ENCODE measurements at places on chromosomes 7 and 10.

GRCh38 chr7:26533217-26533616 is 241.6 kb downstream of the SNX10 start:
- no peak for DNase-seq

- DNase-seq, result no peak
Measured at GRCh38 chr10:89002226-89002978, 11.8 kb downstream of the FAS start.

- DNase-seq, result no peak
Measured at GRCh38 chr7:19121977-19122588, 4.6 kb upstream of the TWIST1 start.

- no peak for DNase-seq
Measured at GRCh38 chr10:93541402-93542357, 24.8 kb upstream of the FFAR4 start.

GRCh38 chr7:99287779-99288534 is 15.3 kb downstream of the MYH16 start:
- no peak for DNase-seq

- no peak for DNase-seq
Measured at GRCh38 chr7:86950360-86950759, 109.1 kb downstream of the ELAPOR2 start.

GRCh38 chr7:36637417-36637816 is 86.9 kb downstream of the AOAH start:
- DNase-seq, result no peak

DNA sequence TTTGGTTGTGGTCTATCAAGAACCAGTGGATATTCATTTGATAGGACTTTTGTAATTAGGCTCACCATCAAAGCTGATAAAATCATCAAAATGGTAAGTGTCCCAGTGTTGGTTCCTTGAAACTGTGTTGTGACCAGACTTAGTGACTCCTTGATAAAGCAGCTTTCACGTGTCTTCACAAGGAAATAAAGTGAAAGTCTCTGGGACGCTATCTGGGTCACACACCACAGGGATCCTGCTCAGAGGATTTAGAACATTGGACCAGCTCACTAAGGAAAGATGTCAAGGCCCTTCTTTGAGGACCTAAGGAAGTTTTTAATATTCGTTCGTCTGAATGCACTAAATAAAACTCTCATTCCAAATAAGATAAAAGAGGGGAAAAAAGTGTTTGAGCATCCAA is 193.1 kb downstream of the RNLS start:
- DNase-seq, result no peak

- DNase-seq, result no peak
Measured at GRCh38 chr10:31215052-31215451, 104.0 kb upstream of the ZEB1 start.

- DNase-seq, result no peak
Measured at GRCh38 chr10:43254881-43255633, 11.8 kb downstream of the RASGEF1A start.

- no peak for DNase-seq
Measured at GRCh38 chr7:70183278-70183677, 585.0 kb downstream of the AUTS2 start.

GRCh38 chr10:21626457-21627161 is 92.6 kb downstream of the MLLT10 start:
- DNase-seq, result no peak

- DNase-seq, result no peak
Measured at GRCh38 chr7:74021546-74022320, 6.2 kb upstream of the ELN start.

DNA sequence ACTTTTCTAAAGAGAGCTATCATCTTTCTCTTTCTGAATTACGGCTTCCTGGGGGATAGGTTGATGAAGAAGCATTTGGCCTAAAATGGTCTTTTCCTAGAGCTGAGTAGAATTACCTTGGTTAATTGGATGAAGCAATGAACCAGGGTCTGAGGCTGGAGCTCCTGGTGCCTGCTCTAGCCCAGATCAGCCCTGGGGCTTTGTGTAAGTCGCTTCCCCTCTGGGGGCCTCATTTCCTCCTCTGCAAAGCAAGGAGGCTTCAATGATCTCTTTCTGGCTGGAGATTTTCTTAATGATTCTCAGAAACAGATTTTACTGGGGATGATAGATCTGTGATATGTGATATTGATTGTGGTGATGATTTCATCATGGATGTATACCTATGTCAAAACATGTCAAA is 3.5 kb upstream of the CPA2 start:
- no peak for DNase-seq

- DNase-seq, result no peak
Measured at GRCh38 chr10:91009121-91009520, 88.2 kb upstream of the ANKRD1 start.

- DNase-seq, result no peak
Measured at GRCh38 chr7:96316949-96317348, 4.9 kb downstream of the SLC25A13 start.

GRCh38 chr10:101097881-101098280 is 33.2 kb upstream of the TLX1 start:
- DNase-seq, result no peak

DNA sequence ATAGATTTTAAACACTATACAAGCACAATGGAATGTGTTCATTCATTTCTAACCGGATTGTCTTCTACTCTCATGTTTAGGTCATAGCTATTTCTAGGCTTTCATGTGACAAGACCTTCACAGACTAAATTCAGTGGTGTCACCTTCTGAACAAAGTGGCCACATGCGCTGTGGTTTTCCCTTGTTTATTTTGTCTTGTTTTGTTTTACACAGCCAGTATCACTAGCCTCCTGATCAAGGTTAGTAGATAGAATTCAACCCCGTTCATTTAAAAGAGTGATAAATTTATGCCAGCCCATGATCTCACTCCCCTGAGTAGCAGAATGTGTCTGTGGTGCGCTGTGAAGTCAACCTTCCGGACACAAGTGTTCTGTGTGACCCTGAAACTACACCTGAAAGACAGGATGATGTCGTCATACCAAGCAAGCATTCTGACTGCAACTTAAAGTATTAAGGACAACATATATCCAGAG is 209.1 kb downstream of the CREB5 start:
- DNase-seq, result no peak

DNA sequence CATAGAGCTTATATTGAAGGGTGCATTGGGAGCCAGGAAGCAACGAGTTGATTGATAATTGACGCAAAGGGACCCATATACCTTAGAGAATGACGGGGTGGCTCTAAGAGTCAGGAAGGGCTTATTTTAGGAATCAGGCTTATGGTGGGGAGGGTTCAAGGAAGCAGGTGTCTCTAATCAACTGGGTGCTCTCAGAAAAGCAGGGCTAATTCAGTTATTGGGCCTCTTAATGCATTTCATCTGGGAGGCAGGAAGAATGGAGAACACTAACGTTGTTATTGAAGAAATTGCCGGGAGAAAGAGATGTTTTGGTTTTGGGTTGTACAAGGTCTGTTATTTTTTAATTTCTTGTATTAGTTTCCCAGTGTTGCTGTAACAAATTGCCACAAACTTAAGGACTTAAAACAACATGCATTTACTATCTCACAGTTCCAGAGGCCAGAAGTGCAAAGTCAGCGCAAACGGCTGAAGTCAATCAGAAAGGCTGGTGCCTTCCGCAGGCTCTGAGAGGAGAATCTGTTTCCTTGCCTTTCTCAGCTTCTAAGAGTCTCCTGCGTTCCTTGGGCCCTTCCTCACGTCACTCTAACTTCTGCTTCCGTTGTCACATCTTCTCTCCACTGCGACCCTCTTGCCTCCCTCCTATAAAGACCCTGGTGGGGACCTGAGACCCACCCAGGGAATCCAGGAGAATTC is 328.4 kb upstream of the C7orf33 start:
- DNase-seq, result no peak

DNA sequence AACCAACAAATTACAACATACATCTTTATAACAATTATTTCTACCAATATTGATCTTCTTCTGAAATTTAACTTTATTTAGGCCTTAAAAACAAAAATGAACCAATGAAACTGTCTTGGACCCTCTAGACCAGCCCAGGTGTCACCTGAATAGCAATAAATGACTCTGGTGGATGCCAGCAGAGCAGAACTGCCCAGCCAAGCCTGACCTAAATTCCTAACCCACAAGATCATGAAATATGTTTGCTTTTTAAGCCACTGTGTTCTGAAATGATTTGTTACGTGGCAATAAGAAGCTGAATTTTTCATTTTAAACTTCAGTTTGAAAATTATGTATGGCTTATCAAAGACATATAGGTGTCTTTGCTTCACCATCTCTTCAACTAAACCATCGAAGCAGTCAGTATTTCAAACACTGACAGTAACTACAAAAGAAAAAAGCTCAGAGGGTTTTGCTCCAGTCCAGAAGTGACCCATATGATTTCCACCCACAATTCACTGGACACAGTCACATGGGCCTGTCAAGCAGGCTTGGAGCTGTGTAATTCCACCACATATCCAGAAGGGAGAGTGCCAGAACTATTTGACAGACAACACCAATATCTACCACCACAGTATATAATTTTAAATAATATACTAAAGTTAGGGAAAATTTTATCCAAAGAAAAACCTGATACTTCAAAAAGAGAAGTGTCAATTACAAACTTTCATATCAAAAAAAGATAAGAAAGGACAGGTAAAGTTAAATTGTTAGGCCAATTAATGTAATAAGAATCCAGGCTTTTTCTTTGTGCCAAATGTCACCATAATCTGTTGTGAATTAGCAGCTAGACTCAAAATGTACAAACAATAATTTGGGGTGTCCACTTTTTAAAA is 94.5 kb downstream of the KMT2C start:
- DNase-seq, result no peak

- no peak for DNase-seq
Measured at GRCh38 chr7:50660830-50661175, 95.6 kb upstream of the DDC start.

DNA sequence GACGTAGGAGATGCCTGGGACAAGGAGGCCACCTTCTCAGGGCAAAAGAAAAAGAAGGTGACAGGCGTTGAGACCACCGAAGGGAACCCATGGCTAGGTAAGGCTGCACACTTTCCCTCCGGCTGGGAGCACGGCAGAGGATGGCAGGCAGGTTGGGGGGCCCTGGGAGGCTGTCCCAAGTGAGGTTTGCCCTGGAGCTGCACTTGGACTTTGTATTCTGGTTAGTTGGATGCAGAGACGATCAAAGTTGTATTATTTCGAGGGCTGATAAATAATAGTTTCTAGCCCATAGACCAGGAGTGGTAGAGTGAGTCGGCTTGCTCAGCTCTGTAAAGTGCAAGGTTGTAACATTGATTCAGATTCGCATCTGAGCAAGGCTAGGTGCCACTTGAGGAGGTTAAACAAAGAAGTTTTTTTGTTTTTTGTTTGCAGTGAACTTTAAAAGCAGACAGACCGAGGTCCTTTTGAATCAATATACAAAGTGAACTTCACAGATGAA is 608 bp downstream of the ENTPD7 start:
- no peak for DNase-seq
